Stimulated activated CD4-positive, alpha-beta T cell treated with anti-CD3 and anti-CD28 coated beads, Interleukin-2, amount 100 ng/mL, for 48 hours (primary cell): ENCODE measurements at places on chromosomes 13 and 19.

GRCh38 chr19:33554821-33555220, 33.2 kb upstream of the PEPD start:
- DNase-seq: no peak

DNA sequence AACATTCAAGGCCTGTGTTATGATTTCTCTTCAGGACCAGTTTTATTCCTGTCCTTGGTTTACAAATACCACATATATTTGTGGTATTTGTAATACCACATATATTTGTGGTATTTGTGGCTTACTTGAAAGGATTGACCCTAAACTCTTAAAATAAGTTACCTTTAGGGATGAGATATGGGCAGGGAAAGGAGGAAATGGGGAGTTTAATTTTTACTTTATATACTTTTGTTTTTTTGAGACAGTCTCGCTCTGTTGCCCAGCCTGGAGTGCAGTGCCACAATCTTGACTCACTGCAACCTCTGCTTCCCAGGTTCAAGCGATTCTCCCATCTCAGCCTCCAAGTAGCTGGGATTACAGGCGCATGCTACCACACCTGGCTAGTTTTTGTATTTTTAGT, 2.3 kb upstream of the TGDS start:
- DNase-seq: no peak

GRCh38 chr19:47518139-47518538, 3.3 kb upstream of the NAPA start:
- peak; percentile 29 for DNase-seq

DNA sequence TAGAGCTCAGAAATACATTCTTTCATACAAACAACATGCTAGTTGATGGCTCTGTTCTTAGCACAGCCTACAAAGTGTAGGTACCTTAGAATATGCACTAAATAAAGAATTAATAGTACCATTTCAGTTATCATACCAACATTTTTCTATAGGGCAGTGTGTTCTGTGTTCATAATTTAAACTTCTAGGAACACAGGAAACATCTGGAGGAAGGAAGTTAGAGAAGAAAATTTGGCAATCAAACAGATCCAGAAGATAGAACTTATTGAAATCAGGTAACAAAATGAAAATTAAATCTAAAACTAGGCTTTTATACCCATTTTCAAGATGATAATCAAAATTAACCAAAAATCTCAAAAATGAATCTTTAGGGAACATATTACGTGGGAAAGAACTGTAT, 527.5 kb downstream of the DCT start:
- no peak for DNase-seq

- no peak for DNase-seq
Observed at GRCh38 chr19:53549340-53549739, 11.4 kb downstream of the ZNF331 start.

DNA sequence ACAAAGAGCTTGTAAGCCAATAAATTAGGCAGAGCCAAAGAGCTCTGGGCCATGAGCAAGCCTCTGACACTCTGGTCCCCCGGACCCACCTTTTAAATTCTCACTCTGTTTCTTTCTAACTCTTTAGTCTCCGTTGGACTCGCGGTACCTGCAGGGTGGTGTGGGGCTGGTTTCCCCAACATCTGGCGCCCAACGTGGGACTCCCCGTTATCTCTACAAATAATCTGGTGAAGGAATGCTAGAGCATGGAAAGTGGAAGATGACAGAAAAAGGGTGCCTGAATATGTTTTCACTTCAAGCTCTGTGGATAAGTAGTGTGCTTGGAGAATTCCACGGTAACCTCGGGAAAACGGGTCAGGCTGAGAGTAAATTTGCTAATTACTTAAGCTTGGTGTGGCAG, 36.5 kb upstream of the CYP2B6 start:
- DNase-seq: no peak

DNA sequence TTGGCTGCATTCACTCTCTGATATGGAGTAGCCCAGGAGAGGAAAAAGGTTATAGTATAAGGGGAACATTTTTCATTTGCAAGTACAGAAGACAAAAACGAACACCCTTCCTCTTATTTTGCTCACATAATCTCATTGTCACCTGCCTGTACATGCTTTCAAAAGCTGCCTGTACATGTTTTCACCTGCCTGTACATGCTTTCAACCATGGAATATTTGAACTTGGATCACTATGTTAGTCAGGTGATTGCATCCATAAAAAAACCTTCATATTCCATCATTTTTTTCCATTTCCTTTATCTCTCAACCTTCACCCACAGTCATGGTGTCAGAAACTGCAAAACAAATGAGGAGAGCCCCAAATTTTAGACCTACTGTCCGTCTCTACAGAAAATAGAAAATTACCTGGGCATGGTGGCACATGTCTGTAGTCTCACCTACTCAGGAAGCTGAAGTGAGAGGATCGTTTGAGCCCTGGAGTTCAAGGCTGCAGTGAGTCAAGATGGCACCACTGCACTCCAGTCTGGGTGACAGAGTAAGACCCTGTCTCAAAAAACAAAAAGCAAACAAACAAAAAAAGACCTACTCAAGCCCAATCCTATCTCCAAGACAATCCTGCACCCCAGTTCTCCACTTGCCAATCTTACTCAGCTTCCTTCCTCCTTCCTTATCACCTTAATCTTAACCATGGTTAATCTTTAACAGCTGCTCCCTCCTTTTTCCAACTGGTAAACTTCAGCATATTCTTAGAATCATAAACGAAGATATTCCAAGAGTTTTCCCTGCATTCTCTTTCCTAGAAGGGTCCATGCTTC, 11.6 kb downstream of the IGFL2 start:
- no peak for DNase-seq
